ENCODE measurements at places on chromosomes 1 and 21.

- peak; percentile 63 for DNase-seq
These were observed 142.8 kb downstream of the ZZZ3 start for GRCh38 chr1:77539519-77540142.

DNA sequence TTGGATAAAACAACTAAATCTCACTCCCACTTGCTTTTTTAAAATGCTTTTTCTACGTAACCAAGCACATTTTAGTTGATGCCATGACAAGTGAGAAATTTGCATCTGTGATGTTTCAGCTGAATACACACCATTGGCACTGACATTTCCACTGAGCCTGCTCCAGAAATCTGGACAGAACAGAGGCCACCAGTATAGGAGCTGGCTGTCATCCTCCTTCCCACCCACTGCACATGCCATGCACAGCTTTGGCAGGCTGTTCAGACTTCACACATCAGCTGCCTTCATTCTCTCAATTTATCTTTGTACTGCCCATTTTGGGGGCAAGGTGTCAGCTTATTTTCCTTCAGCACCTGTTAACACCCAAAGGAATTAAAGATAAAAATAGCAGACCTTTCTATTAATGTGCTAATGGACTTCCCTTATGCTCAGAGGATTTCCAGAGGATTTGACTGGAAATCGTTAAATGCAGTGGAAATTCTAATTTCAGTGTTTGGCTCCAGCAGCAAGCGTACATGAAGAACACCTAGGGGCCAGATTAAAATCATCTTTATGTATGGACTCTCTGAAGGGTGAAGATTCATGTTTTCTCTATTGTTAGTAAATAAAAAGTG lies 12.9 kb upstream of the PODN start:
- DNase-seq = no peak

- no peak for DNase-seq
These were observed 58.0 kb downstream of the MDM4 start for GRCh38 chr1:204574016-204574864.

- no peak for DNase-seq
These were observed 201.5 kb downstream of the S1PR1 start for GRCh38 chr1:101438359-101438758.

All from H54 (cell line).